Islet precursor cell (in vitro differentiated cells): ENCODE measurements at places on chromosomes 1 and 21.

DNA sequence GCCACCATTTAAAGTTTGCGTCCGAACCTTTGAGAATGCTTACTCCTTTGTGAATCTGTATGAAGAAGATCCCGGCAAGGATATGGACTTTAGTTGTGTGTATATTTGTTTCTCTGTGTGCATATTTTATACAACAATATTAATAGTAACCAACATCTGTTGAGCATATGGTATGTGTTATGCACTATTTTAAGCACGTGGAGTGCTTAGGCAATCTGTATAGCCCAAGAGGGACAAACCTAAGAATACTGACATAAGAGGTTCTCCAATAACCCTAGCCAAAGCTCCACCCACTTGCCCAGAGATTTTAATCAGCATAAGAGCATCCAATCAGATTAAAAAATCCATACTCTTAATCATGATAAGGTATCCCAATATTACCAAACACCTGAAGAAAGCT, 92.7 kb downstream of the MAB21L3 start:
- no peak for DNase-seq

DNA sequence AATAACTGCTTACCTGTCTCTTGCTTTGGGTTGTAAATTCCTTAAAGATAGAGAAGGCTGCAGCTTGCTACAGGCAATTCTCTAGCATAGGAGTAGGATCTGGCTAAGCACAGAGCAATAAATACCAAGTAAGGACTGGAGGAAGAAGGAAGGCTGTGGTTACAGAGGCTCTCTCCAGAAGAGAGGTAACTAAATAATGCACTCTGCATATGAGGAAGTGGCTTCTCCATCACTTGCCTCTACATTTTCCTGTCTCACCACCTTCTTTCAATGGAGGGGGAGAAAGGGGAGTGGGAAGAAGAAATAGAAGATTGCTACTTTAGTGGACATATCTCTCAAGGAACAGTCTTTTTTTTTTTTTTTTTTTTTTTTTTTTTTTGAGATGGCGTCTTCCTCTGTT, 60.9 kb upstream of the LAX1 start:
- no peak for DNase-seq

GRCh38 chr21:34907461-34908418, 141.4 kb downstream of the RUNX1 start:
- no peak for DNase-seq

GRCh38 chr1:21887796-21888195, 49.3 kb downstream of the HSPG2 start:
- DNase-seq, result no peak

GRCh38 chr1:46219551-46220520, 16.7 kb downstream of the LURAP1 start:
- DNase-seq, result no peak

GRCh38 chr1:240973875-240974274, 361.9 kb upstream of the GREM2 start:
- DNase-seq, result no peak

- no peak for DNase-seq
Observed at GRCh38 chr21:23445307-23445706, 2162.0 kb downstream of the MRPL39 start.

DNA sequence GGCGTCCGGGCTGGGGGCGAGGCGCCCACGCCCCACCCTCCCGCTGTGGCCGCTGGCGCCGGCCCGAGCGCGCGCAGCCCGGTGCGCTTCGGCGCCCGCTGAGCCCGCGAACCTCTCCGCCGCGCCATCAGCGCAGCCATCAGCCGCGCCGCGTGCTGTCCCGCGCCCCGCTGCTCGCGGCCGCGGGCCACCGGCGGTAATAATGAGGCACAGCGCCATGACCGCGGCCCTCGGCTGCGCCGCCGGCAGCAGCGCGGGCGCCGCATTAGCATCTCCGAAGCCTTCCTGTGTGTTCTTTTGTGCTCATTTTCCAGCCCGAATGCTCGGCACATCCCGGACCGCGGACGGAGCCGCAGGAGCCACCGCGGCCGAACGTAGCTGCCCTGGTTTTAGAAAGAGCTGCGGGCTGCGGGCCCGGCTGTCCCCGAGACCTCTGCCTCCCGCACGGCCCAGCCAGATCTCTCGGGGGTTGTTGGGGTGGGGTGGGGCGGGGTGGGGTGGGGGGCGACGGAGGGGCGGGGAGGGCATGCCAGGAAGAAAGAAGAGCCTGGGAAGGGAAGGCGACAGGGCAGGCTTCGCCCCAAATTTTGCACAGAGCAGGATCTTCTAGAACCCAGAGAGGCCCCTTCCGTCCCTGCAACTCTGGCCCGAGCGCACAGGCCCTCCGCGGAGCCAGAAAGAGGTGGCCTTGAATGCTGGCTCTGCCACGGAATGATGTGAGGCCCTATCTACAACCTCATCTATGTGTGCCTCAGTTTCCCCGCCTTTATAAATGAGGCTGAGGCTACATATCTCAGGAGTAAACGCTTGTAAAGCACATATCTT, 55.3 kb downstream of the RRAGC start:
- no peak for DNase-seq

GRCh38 chr21:33030633-33031032, 4.9 kb downstream of the OLIG2 start:
- no peak for DNase-seq

DNA sequence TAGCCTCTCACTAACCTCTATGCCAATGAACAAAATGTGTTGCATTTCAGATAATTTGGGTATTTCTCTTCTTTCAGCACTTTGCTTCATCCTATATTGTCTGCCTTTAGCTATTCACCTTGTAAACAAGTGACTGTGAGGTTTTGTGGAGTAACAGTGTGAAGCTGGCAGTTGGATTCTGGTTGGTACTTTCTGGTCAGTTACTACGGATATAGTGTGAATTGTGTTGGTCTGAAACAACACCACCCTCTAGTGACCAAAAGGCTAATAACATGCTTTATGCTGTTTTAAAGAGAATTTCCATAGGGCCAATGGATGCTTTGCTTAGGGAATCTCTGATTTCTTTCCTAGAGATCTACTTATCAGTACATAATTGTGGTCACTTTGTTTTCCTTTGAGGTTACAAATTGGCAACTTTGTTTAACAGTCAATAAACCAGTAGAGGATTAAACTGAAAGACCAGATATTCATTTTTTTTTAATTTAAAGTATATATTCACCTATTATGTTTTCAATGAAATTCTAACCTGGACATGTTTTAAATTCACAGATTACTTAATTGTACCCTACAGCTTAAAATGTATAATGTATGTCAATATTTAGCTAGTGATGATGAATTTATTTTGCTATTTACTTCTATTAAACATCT, 2.5 kb upstream of the PTGER3 start:
- DNase-seq, result no peak

DNA sequence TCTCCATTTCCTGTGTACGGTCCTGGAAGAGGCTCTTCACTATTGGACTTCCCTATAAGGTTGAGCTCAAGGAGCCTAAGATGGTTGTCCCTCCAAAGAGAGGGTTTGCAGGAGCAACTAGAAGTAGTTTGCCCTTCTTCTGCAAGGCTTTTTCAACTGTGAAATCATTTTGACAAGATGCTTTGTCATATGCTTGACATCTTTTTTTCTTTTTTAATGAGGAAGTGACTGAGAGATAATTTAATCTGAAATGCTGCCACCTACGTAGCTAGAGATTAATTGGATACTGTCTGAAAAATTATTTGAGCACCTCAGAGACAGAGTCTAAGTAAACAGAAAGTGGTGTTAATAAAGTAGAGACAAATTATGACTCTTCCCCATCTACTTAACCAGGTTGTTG, 97.0 kb downstream of the CHRM3 start:
- no peak for DNase-seq

DNA sequence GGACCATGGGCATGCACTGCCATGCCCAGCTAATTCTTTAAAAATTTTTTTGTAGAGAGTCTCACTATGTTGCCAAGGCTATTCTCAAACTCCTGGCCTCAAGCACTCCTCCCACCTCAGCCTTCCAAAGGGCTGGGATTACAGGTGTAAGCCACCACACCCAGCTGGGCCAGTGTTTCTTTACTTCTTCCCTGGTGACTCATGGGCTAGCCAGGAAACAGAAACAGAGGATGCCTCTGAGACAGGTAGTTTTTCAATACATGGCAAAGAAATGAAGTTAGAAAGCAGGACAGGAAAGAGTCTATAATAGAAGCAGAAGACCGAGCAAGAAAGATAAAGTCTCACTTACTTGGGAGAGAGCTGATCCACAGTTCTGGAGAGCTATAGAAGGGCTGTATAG, 7.6 kb upstream of the C1orf74 start:
- DNase-seq, result no peak

DNA sequence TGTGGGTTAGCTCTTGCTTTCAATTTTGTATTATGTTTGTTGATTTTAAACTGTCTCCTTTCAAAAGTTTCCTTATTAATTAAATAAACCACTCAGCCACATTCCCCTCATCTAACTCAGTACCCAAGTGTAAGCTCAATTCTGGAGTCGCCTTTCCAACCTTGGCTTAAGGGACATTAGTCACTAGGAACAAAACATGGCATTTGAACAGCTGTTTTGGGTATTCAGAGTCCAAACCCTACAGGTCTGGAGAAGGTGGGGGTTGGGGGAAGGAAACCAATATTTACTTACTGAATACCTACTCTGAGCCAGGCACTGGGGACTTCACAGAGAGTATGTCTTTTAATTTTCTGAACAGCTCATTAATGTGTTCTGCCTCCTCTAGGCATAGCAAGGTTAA, 117.2 kb upstream of the JUN start:
- no peak for DNase-seq

- DNase-seq, result no peak
Observed at GRCh38 chr21:34522284-34522683, 10.3 kb upstream of the KCNE1 start.

GRCh38 chr1:115840605-115841460, at the start of gene NHLH2:
NHLH2 (minus strand) TSS chr1:115841126; CDS start chr1:115838372, 2,754 bp downstream.
- no peak for DNase-seq

DNA sequence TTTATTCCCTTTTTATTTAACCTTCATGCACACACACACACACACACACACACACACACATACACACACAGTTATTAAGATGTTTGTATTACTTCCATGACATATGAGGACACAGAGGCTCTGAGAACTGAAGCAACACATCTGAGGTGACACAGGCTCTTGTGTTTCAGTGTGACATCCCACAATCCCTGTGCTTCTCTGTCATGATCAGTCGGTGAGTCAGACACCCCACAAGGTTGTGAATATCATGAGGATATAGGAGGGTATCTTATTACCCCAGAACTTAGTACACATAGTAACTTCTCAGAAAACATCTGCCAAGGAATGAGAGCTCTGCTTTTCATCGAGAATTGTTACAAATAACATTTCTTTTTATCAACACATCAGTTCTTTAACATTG, 459.3 kb downstream of the PLPP3 start:
- no peak for DNase-seq

DNA sequence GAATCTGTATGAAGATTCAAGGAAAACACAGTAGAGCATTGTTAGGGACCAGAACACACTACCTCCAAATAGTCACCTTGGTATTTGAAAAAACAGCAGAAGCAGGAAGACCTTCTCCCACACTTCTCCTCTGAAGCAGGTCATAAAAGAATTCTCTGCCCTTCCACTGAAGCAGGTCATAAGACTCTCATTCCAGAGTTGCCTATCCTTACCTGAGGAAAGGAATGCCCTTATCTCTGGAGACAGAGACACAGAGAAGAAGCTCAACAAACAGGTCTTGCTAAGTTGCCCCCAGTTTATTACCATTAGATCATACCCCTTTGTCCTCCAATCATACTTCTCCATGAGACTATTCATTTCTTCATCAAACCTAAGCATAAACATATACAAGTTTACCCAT, 225.8 kb upstream of the TNR start:
- peak; percentile 48 for DNase-seq

DNA sequence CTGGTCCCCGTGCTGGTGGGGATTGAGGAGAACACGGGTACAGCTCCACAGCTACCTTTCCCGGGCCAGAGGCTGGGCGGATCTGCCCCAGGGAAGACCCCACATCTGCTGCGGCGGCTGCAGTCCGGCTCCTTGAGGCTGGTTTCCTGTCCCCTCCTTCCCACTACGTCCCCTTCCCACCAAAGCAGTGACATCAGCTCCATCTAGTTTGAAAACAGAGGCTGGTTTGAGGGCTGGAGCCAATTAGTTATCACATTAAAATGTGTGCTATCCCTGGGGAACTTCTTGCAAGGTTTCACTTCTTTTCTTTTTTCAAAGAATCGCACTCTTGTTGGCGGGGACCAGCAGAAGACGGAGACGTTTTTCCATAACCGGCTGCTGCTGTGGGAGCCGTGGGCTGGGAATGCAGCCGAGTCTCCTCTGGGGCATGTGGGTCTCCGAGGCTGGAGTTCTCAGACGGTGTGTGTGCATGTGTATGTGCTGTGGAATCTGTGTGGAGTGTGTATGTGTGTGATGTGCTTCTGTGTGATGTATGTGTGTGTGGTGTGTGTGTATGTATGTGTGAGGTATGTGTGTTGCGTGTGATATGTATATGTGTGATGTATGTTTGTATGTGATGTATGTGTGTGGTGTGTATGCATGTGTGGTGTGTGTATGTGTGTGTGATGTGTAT, 8.9 kb upstream of the PCBP3 start:
- no peak for DNase-seq

DNA sequence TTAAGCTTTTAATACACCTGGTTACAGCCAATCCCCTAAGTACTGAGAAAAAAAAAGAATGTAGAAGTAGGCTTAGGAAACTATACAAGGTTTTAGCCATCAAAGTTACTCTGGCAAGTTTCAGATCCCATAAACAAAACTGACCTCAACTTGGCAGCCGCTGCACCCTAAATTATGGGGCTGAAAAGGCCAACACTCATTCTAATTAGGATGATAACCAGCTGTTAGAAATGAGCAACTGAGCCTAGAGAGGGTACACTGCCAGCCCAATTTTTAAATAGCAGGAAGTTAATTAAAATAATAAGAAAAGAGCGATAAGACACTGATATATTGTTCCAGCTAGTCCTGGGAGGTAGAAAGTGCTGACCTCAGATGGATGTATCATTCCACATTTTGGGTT, 105.7 kb upstream of the VAV3 start:
- no peak for DNase-seq

GRCh38 chr1:154821083-154821482, 49.0 kb downstream of the KCNN3 start:
- DNase-seq, result no peak

DNA sequence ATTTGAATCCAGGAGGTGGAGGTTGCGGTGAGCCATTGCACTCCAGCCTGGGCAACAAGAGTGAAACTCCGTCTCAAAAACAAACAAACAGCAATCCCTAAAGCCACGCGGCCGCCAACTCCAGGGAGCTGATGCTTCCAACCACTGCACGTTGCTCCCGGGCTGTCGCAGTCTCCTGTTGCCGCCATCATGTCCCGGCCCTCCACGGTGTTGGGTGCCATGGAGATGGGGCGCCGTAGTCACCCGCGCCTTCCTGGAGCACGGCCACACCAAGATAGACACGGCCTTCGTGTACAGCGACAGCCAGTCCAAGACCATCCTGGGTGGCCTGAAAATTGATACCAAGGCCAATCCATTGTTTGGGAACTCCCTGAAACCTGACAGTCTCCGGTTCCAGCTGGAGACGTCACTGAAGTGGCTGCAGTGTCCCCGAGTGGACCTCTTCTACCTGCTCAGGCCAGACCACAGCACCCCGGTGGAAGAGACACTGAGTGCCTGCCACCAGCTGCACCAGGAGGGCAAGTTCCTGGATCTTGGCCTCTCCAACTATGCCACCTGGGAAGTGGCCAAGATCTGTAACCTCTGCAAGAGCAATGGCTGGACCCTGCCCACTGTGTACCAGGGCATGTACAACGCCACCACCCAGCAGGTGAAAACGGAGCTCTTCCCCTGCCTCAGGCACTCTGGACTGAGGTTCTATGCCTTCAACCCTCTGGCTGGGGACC, 32.6 kb downstream of the SLC16A1 start:
- no peak for DNase-seq
